ENCODE measurements at places on chromosomes 16 and 17.
A peak's percentile ranks its signal among the peaks of the same experiment; 100 is the strongest.

DNA sequence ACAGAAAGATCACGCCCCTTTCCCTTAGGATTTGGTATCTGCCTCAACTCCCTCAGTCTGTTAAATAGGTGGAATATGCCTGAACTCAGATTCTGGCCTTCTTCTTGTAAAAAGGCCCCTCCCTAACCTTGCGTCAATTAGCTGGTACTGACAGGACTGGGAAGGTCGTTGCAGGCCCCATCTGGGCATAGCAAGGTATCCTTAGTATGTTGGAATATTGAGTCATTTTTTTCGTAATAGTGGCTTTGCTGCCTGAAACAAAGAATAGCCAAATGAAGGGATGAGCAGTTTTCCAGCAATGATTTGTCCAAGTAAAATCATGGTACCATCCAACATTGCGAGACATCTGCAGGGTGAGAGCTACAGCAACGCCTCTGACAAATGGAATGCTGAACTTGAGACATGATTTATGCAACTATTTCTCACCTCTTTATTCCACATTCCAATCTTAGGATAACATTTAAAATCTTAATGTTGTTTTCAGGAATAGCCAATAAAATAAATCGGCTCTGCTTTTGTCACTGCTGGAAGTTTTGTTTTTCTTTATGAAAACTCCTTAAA, 39.3 kb upstream of the BRD7 start:
- DNase-seq, result no peak

DNA sequence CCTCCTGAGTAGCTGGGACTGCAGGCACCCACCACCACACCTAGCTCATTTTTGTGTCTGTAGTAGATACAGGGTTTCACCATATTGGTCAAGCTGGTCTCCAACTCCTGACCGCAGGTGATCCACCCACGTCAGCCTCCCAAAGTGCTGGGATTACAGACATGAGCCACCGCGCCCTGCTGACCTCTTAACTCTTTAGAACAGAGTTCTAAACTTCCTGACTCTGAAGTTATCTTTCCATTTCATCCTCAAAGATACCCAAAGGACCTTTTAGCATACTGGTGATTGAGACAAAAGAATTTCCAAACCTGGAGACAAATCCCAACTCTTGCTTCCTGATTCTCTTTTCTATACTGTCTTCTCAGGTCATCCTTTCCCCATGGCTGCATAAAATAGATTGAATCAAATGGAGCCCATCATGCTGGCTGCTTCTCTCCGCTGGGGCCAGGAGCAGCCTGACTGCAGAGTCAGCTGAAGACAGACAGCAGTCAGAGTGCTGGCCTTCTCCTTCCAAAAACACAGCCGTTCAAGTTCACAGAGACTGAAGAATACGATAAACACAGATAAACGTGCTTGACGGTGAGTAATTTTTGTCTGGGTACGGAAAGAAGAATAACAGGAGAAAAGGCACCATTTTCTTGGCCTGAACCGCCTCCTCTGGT, 76.5 kb upstream of the ATF7IP2 start:
- no peak for DNase-seq

- peak; percentile 28 for DNase-seq
These were observed 705 bp downstream of the FOXK2 start for GRCh38 chr17:82519971-82520903.

GRCh38 chr17:78990349-78991016, 10.8 kb upstream of the LGALS3BP start:
- no peak for DNase-seq

DNA sequence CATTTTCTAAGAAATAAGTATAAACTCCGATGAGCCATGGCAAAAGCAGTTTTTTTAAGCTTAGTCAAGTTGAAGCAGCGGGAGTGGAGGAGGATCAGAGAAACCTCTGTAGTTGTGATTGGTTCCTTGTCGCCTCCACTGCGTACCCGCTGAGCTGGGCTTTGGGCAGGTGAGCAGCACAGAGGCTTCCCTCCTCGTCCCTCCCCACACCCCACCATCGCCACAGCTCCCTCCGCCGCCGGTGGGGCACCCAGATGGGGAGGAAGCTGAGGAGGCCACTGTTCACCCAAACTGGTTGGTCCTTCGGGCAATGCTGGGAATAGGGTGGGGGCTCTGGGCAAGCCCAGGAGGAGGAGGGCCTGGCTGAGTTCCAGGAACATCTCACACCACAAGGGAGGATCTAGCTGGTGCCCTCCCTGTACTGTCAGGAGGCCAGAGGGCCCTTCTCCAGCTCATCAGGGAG, 5.2 kb upstream of the MRPL38 start:
- DNase-seq, result no peak

DNA sequence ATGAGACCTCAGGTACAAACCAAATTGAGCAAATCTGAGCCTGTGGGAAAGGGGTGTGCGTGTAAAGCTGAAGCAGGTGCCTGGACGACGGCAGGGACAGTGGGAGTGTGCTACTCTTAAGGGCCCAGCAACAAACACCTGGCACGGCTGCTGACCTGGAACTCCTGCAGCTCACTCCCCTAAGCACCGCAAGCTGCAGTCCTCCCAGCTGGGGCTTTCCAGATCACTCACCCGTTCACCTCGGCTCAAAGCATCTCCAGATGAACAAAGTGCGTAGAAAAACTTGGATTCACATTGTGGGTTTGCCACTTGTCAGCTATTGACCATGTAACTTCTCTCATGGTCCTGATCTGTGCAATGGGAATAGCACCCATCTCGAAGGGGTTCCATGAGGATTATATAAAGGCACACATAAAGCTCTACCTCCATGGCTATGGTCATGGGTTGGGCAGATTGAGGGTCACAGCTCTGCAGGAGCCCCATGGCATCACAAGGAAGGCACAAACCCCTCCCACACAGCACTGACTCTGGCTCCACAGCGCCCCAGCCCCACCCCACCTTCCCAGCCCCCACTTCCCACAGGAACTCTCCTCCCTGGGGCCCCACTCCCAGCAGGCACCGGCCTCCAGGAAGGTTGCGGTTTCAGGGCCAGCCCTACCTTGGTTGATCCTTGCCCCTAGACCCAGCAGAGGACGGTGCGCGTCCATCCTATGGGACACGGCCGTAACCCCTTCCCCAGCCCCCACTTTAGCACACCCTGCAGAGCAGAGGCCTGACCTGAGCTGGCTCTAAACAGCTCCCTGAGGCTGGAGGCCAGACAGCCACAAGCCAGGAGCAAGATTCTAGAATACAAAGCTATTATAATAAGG, 21.9 kb downstream of the ST3GAL2 start:
- no peak for DNase-seq

DNA sequence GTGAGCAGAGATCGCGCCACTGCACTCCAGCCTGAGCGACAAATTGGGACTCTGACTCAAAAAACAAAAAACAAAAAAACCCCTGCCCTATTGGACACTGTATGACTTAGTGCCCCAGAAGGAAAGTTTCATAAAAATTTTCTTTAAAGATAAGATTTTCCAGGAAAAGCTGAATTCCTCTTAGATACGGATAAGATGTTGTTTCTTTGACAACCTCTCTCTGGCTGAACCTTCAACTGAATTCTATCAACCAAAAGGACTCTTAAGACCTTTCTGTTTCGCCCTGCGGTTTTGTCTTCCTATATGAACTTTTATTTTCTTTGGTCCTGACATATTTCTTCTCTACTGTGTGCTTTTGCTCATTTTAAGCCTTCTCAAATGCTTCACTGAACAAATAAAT, 35.8 kb downstream of the CPPED1 start:
- DNase-seq, result no peak

- DNase-seq, result no peak
These were observed 18.2 kb downstream of the RAB40C start for GRCh38 chr16:608019-608418.

DNA sequence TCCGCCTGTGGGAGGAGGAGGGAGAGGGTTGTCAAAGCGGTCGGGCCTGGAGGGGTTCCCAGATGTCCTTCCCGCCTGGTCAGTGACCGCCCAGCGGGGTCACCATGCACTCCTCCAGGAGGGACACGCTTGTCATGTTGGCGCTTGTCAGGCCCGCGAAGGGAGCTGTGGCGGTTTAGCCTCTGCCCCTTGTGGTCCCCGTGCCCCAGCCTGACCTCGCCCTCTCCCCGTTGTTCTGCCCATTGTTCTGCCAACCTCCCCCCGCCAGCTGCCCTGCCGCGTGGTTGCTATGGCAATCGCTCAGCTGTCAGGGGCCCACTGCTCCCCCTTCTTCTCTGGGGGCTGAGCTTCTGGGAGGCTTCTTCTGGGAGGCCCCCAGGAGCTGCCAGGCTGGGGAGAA, 146.4 kb upstream of the CIBAR2 start:
- no peak for DNase-seq

DNA sequence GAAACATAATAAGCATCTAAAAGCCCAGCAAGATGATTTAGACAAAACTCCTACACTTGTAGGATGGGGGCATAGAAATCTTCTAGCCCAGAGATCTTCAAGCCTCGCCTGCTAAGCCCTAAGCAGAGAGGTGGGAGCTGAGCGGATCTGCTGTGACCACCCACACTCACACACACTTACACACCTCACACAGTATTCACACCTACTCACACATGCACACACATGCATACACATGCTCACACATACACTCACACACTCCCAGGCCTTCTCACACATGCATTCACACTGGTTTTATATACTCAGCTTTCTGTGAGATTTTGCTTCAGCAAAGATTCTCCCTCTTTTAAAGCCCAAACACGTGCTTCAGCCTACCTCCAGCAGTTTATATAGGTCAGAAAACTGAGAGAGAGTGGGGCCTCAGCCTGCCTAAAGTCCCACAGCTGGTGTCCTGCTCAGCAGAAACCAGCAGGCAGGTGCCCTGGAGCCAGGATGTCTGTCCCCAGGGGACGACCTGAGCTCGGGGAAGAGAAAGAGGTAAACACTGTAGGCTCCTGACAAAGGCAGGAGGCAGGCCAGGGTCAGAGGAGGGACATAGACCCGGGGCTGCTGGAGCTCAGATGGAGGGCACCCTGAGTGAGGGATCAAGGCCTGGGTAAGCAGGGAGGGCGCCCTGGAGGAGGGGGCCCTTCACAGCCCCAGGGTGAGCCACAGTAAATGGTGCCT, 12.0 kb upstream of the KRT19 start:
- no peak for DNase-seq

DNA sequence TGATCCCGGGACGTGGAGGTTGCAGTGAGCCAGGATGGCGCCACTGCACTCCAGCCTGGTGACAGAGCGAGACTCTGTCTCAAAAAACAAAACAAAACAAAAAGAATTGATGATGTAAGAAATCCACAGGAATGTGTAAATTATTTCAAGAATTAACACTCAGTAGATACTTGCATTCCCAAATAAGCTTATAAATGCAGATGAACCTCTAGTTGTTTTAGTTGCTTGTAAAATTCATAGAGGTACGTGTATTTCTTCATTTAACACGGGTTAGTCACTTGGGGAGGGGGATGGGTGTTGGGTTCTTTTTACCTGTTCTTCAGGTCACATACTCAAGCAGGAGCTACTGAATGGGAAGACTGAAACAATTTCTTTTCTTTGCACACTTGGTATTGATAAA, 55.7 kb upstream of the FBXO47 start:
- DNase-seq, result no peak

- DNase-seq, result no peak
These were observed 5.7 kb upstream of the HOXB2 start for GRCh38 chr17:48550502-48551213.

GRCh38 chr16:49854188-49854795, 1.6 kb downstream of the ZNF423 start:
- DNase-seq, result no peak

- DNase-seq, result no peak
These were observed 10.0 kb downstream of the CETP start for GRCh38 chr16:56971768-56972043.

- DNase-seq, result no peak
These were observed 390.9 kb downstream of the TMEM114 start for GRCh38 chr16:8199390-8199789.

DNA sequence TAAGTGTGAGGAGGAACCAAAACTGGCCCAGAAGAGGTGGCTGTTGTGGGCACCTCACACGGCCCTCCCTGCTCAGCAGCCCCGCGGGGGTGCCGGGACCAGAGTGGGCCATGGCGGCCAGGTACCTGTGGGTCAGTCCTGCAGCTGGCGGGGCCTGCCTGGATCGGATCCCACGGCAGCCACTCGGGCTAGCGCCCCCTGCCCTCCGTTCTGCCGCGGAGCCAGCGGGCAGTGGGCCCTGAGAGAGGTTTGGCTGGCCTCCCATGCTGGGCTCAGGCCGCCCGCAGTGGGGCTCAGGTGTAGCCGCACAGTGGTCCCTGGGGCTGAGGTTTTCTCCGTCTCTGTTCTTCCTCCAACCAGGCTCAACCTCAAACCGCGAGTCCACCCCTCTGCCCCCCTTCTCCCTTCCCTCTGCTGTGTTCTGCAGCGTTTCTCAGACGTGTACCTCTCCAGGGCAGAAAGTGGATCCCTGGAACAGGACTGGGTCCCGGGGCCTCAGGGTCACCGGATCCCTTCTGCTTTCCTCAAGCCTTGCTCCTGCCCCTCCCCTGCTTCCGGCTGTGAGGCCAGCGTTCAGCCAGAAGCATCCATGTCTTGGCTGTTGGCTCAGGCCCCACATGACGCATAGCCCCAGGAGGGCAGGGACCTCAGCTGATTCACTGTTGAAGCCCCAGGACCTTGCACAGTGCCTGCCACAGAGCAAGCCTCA, 28.6 kb upstream of the ITGA3 start:
- DNase-seq, result no peak

DNA sequence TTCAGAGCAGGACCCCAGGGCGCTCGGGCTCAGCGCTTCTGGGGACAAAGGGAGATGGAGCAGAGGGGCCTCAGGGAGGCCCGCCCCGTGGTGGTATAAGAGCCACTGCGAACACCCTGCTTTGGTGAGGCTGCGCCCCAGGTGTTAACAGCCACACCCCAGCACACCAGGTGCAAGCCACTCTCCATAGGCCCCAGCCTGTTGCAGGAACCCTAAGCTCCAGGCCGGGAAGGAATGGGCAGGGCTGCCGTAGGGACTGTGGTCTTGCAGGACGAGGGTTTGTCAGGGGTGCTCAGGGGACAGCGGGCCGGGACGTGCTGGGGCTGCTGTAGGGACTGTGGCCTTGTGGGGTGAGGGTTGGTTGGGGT, 17.0 kb upstream of the SSTR5 start:
- no peak for DNase-seq

- DNase-seq, result no peak
These were observed 159.8 kb upstream of the NOL11 start for GRCh38 chr17:67557921-67558320.

DNA sequence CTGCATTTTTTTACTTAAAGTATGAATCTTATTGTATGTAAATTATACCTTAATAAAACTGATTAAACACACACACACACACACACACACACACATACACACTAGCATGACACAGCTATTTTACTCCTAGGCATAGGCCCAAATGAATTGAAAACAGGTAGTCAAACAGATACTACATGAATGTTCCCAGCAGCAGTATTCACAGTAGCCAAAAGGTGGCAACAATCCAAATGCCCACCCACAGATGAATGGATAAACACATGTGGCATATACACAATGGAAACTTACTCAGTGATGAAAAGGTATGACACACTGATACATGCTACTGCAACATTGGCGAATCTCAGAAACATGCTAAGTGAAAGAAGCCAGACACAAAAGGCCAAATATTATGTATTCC, 223.5 kb downstream of the CYB561 start:
- no peak for DNase-seq
